ENCODE measurements at places on chromosomes 7 and 10. TPM values are rescaled to one million over a fixed set of nuclear protein-coding genes. Genes with fewer than 3 reads are reported as not detected.

DNA sequence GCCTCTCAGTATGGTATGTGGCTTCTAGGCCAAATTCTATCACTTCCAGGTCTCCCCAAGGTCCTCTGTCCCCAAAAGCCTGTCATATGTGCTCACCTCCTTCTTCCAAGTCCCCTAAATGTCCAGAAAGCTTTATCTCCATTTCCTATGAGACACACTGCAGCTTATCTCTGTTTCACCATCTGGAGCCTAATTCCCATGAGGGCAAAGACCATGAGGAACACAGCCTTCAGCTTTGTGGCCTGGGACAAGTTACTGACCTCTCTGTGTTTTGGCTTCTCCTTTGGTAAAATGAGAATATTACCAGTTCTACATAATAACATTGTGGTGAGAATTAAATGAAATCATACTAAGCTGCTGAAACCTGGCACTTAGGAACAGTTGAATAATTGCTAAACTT, 19.2 kb downstream of the ST8SIA6 start:
- DNase-seq = no peak

DNA sequence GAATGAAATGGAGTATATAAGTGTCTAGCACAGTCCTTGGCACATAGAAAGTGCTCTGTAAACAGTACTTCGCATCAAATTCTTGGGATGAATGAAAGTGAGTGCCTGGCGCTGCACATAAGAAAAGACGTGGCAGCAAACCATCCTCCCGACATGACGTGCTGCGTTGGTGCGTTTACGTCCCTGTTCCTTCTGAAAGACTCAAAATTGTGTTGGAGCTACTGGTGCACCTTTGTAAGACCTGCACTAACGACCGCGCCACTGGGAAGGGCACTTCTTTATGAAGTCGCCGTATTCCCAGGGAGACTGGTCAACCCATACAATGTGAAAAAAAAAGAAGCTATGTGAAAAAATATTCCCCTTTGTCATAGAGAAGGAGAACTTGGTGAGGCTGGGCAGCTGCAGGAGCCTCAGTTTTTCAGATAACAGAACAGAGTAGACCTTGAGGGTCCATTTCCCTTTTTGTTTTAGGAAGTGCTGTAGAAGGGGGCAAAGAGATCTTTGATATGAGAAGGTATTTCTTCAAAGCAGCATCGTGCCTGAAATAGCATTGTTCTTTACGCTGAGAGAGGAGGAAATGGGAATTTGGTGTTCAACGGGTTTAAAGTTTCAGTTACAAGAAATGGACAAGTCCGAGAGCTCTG, 91.7 kb downstream of the PTPRE start:
- no peak for DNase-seq

- DNase-seq = no peak
These were observed 299.5 kb downstream of the ELMO1 start for GRCh38 chr7:37149051-37149772.

- DNase-seq = no peak
These were observed 588.7 kb upstream of the PFKP start for GRCh38 chr10:2478656-2479055.

GRCh38 chr7:141452911-141453310, 98.3 kb upstream of the AGK start:
- no peak for DNase-seq

The UNC5B gene
- total RNA-seq = 6.5 TPM

The CYP2W1 gene
- total RNA-seq = not detected
